Stimulated activated CD8-positive, alpha-beta memory T cell treated with anti-CD3 and anti-CD28 coated beads, Interleukin-15, amount 100 ng/mL, for 24 hours (primary cell): ENCODE measurements at places on chromosomes 16 and 17.

GRCh38 chr17:18300725-18301480, 13.9 kb downstream of the TOP3A start:
- DNase-seq = no peak

- DNase-seq = no peak
These were observed 15.2 kb downstream of the SCNN1B start for GRCh38 chr16:23317266-23317661.

- no peak for DNase-seq
These were observed 43.4 kb upstream of the ICAM2 start for GRCh38 chr17:64063766-64064224.

DNA sequence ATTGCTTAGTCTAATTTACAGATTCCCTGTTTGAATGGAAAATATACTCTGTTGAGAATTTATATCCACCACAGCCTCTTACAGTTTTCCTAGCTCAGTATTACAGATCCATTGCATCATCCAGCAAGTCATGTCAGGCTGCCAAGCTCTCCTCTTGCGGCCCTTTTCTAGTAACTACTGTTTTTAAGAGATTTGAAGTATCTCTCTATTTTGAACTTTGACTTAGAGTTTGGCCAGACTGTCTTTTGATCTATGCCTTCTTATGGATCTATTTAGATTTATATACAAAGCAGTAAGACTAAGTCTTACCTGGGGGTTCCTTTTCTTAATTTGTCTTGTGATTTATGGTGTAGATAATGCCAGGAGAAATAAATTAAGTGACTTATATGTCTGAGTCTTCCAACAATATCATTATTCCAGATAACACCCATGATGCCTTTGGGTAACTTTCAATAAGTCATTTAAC, 53.1 kb upstream of the ABCC11 start:
- DNase-seq = no peak

DNA sequence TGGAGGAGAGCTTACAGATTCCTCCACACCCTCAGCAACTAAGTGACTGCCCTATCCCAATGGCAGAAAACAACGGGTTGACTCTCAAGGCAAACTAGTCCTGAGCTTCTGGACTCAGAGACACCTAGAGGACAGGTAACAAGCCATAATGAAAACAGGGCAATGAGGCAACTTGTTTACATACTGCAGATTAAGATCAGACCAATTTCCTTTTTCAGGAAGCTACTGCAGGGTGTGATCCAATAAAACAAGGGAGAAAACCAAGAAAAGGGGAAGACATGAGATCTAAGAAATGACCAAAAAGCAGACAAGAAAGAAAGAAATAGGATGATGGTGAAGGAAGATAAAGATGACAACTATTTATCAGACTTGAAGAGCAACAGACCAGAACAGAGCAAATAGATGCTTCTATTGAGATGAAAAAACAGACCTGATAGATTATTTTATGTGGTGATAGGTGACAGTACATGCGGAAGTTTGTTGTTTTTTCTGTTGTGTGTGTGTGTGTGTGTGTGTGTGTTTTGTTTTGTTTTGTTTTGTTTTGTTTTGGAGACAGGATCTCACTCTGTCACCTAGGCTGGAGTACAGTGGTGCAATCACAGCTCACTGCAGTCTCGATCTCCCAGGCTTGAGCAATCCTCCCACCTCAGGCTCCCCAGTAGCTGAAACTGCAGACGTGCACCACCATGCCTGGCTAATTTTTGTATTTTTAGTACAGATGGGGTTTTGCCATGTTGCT, 120.7 kb downstream of the GAS7 start:
- DNase-seq = no peak

DNA sequence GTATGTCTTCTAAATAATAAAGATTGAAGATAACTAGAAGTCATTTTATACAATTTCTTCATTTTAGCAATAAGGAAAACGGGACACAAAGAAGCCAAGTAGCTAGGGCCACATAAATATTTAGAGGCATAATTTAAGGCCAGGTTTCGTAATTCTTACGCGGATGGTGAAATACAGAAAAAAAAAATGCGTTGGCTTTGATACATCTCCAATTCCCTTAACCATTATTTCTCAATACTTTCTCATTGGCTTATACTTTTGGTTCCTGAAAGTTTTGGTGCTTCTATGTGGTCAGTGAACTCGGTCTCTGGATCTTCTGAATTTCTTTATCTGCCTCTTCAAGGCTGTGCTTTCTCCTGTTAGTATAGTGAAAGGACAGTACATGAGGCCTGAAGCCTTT, 888.1 kb downstream of the KCNJ2 start:
- no peak for DNase-seq

DNA sequence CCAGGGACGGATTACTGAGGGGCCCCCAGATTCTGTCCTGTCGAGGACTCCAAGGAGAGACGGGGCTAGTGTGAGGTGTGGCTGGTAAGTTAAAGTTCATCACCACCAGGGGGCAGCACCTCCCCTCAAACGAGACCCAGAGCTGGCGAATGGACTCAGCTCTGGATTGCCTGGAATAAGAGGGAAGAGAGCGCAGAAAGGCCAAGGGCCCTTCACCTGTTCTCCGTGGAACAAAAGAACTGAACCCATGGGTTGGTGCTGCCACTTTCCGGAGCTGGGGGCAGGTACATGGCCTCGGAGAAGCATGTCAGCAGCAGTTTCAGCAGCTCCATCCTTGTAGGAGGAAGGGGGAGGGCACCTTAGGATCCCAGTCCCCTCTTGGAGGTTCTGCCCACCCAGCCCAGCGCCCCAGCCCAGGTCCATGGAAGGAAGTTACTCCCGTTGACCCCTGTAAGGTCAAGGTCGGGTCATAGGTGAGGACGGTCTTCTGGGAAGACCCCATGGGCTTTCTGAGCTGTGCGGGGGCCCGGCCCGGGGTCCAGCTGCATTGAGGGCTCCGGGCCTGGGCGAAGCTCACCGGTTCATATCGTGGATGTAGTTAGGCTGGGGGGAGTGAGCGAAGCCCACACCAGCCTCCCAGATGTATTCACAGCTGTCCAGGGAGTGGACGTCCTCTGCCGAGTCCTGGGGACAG, 10.8 kb downstream of the HID1 start:
- DNase-seq = peak; percentile 76

DNA sequence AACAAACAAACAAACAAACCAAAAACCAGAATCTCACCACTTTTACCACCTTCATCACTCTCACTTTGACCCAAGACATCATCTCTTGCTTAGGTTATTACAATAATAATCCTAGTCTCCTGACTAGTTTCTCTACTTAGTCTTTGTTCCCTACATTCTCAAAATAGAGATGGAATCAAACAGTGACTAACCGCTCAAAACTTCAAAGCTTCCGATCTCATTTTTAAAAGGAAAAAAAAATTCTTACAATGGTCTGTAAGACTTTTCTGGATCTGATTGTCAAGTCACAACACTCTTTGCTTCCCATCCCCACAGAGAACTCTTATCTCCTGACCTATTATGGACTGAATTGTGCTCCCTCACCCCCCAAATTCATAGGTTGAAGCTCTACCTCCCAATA, 60.9 kb downstream of the SPAG9 start:
- DNase-seq = no peak

GRCh38 chr17:1651559-1651844, 1.8 kb upstream of the RILP start:
- DNase-seq = no peak

DNA sequence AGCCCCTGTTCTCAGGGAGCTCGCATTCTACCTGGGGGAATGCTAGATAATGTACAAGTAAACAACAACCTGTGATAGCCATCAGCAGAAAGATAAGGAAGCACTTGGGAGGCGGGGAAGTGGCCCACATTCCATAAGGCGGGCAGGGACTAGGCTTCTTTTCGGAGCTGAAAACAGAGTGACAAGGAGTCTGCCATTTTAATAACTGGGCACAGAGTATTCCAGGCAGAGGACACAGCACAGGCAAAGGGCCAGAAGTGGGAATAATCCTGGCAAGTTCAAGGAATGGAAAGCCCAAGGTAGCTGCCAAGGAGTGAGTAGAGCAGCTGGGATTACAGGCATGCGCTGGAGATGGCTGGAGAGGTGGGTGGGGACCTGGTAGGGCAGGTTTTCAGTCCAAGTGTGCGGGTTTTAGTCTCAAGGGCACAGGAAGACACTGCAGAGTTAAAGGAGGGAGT, 24.3 kb downstream of the USP43 start:
- DNase-seq = no peak

DNA sequence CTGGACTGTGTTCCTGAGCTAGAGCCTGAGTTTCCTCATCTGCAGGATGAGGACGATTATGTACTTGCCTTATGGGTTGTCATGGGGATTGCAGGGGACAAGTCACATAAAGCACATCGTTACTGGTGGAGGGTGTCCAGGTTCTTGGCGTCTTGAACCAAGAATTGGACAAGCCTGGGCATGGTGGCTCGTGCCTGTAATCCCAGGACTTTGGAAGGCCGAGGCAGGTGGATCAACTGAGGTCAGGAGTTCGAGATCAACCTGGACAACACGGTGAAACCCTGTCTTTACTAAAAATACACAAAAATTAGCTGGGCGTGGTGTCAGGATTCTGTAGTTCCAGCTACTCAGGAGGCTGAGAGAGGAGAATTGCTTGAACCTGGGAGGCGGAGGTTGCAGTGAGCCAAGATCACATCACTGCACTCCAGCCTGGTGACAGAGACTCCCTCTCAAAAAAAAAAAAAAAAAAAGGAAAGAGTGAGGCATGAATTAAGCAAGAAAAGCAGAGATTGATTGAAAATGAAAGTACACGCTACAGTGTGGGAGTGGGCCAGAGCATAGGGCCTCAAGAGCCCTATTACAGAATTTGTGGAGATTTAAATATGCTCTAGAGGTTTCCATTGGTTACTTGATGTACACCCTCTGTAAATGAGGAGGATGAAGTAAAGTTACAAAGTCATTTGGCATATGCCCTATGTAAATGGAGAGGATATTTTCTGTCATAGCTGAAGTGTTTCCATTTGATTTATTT, 30.7 kb downstream of the ADGRG5 start:
- DNase-seq = no peak

GRCh38 chr17:27236717-27237315, 57.1 kb upstream of the WSB1 start:
- peak; percentile 61 for DNase-seq

- DNase-seq = no peak
These were observed 1.1 kb upstream of the UBE2I start for GRCh38 chr16:1308036-1308976.
